Epithelial cell of esophagus (primary cell): ENCODE measurements at places on chromosomes 13 and 19.
A peak's percentile ranks its signal among the peaks of the same experiment; 100 is the strongest.

- DNase-seq, result no peak
Observed at GRCh38 chr13:82458169-82458568, 1424.1 kb downstream of the SLITRK1 start.

DNA sequence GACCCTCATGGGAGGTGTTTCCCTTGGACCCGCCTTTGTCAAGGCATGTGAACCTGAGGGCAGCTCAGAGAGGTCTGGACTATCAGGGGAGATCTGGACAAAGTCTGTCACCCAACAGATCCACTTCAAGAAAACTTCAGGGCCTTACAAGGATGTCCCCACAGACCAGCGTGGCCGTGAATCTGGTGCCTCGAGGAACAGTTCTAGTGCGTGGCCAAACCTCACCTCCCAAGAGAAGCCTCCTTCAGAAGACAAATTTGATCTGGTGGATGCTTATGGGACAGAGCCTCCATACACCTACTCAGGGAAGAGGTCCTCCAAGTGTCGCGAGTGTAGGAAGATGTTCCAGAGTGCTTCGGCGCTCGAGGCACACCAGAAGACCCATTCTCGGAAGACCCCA, 11.5 kb downstream of the ZSCAN22 start:
- no peak for DNase-seq

DNA sequence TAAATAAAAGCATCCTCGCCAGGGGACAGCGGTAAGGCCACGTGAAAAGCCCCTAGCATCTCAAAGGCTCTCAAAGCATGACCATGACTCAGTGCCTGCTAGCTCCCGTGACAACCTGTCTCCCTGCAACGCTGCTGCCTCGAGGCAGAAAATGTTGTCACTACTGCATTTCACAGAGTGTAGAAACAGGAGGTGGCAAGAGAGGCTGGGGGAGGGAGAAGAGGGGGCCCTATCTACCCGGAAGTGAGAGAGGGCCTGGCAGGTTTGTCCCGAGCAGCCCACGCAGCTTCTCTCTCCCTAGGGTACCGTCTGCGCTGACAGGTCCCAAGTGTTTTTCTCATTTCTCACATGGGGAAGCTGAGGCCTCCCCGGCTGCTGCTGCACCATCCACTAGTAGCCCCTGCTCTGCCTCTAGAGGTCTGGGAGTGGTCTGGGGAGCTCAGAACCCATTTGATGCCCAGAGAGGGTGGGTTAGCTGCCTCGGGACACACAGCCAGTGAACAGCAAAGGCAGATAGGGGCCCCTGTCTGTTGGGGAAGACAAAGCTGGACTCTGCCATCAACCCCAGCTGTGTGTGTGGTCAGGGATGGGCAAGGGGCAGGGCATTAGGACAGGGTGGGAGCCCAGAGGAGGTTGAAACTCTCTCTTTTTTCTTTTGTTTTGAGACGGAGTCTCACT, 3.7 kb downstream of the TINCR start:
- peak; percentile 87 for DNase-seq

DNA sequence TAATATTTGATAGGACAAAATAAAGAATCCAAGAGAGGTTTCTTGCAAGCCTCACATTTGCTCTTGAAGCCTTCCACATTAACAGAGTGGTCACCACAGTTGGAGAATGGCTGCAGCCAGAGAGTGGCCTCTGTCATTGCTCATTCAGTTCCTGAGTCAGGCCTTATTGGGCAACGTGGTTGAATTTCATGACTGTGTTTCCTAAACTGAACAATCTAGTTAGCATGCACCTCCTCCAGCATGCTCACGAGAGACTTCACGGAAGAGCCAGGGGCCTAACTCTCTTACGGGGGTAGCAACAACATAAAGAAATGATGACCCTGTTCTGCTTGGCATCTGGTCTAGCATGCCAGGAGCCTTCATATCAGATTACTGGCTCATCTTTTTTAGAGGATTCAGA, 9.6 kb upstream of the UBL3 start:
- peak; percentile 83 for DNase-seq

- no peak for DNase-seq
Observed at GRCh38 chr13:71417205-71417604, 449.8 kb downstream of the DACH1 start.

DNA sequence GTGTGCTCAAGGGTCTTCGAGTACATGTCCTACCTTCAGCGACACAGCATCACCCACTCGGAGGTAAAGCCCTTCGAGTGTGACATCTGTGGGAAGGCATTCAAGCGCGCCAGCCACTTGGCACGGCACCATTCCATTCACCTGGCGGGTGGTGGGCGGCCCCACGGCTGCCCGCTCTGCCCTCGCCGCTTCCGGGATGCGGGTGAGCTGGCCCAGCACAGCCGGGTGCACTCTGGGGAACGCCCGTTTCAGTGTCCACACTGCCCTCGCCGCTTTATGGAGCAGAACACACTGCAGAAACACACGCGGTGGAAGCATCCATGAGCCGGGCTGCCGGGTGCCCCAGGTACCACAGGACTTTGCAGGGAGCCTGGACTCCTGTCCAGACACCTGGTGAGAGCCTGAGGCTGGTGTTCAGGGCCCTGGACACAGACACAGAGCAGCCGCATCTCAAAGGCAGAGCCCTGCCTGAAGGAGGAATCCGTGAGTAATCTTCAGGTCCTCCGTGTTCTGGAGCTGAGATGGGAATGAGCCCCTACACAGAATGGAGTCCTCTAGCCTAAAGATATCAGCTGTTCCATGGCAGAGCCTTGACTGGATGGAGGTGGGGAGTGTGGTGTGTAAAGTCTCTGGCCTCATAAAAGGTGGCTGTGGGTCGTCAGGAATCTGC, 1.5 kb downstream of the ZNF581 start:
- DNase-seq, result no peak

DNA sequence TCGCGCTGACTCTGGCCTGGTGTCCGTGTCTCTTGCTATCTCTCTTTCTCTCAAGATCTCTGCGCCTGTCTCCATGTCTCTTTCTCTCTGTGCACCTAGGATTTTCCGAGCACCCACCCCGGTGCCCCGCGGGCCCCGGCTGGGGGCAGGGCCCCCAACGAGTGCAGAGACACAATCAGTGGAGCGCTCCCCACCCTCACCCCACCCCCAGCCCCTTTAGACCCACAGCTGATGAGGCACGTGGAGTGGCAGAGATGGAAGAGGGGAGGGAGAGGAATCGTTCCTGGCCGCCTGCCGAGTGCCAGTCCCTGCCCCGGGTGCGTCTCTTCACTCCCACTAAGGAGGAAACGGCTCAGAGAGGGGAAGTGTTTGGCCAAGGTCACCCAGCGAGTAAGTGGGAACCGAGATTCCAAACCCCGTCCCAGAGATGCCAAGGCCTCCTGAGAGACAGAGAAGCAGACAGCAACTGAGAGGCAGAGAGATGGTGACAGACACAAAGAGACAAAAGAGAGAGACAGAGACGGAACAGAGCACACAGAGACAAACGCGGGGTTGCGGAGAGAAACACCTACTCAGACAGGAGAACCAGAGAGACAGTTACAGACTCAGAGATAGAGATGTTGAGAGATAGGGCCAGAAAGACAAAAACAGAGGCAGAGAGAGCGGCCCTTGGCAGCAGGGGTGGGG, 626 bp upstream of the BCL3 start:
- DNase-seq, result no peak

DNA sequence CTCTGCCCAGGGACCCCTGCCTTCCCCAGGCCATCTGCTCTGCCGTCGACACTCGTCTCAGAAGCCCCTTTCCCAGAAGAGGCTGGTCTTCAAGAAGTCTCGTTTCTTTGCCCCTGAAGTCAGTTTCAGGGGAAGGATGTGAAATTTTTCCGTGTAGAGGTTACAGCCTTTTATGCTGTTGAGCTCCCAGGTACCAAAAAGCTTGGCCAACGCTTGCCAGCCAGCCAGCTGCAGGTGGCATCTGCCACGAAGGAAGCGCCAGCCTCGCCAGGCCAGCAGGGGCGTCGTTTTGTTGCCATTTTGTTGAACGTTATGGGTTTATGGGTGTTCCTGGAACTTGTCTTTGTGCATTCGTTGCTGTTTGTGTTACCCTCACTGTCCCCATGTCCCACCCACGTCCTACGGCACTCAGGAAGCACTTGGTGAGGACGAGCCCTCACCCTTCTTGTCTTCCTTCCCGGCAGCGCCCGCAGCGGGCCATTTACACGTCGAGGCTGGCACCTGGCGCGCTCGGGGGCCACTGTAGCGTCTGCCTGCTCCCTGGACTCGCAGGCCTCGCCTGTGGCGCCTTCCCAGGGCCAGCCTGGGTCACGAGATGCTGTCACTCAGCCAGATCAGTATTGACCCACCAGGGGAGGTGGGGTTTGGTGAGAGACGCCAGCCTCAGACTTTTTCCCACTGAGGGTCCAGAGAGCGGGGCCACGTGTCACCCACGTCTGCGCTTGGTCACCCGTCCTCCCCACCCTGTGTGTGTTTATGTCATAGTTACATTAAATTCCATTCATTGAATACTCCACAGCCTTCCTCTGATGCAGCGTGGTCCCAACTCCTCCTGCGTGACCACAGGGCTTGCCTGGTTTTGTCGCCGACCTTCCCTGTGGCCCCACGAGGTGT, 37.1 kb downstream of the AP1M1 start:
- no peak for DNase-seq

DNA sequence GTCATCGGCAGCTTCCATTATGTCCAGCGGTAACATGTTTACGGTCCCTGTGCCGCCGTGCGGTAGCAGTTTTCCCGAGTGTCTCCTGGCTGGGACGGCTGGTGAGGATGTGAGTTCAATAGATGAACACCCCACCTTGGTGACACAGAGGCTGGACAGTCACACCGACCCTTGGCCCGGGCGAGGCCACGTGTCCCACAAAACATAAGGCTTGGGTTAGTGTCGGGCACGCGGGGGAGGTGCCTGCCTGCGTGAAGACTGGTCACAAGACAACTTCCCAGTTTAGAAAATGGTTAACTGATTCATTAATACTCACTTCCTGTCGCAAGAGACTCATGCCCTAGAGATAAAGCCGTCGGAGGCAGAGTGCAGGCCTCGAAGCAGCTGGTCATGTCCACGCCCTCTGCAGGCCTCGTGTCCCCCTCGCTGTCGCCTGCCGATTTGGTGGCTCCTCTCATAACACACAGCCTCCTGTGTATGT, 17.2 kb downstream of the RASA3 start:
- peak; percentile 68 for DNase-seq

GRCh38 chr13:113043931-113044330, 61.7 kb upstream of the F7 start:
- DNase-seq, result no peak

DNA sequence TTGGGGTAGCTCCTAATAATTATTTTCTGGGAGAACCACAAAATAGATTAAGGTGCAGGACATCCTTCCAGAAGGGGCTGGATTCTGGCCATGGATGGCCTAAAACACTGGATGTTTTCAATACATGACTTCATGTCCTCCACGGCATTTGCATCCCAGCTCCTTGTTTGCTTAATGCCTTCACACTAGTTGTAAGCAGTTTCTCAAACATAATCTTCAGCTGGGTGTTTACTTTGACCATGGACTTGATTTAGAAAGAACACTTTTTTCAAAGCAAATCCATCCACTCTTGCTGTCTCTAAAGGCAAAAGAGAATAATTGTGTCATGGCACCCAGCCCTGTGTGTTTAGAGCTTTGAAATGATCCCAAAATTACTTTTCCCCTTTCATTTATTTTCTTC, 82.5 kb upstream of the GSX1 start:
- DNase-seq, result no peak

DNA sequence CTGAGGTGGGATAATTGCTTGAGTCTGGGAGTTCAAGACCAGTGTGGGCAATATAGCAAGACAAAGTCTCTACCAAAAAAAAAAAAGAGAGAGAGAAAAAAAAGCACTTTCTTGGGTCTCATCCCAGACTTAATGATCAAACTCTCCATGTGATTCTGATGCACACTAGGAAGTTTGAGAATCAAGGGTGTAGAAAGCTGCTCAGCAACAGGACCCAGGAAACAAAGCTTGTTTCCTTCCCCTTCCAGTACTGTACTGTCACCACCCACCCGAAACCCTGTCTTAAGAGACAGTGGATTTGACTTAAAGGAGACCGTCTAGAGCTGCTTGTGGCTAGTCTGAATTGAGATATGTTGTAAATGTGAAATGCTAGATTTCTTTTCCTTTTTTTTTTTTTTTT, 5.8 kb downstream of the MISP3 start:
- no peak for DNase-seq

DNA sequence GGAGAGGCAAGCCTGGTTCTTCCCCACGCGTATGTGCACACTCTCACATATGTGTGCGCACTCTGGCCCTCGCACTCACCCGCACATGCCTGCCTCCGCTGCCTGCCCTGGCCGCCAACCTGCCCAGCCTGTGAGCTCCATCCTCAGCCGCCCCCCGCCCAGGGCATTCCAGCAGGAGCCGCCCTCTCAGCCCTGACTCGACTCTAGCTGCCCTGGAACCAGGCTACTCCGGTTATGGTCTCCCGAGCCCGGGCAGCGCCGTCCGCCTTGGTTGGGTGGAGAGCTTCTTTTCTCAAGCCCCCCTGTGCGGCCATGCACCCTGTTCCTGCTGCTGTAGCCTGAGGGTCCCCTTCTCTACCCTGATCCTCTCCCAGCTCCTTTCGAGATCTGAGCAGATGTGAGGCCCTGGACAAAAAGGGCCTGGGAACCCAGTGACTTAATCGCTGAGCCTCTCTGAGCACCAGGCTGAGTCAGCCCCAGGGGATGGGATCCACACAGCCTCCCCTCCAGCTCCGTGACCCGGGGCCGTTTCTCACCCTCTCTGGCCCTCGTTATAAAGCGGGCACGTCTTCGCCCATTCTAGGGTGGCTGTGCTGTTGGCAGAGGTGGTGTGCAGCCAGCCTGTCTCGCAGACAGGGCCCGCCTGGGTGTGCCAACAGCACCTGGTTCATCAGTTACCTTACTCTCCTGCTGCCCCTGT, 191.5 kb downstream of the TEX29 start:
- no peak for DNase-seq

DNA sequence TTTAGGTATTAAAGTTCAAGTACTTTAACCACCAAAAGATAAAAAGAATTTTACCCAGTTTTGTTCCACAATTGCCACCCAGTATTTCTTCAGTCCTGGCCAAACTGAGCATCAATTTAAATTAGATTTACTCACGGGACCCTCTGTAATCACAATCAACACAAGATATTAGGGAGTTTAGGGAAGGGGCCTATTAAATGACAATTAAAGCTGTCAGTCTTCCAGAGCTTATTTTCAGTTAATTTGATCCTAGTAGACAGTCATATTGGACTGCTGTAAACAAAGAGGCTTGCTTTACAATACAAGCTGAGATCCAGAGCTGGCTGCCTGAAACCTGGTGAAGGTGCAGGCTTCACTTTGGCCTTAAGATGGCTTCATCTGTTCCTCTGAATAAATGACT, 321.2 kb upstream of the NBEA start:
- DNase-seq, result no peak

- DNase-seq, result no peak
Observed at GRCh38 chr19:7272856-7273578, 21.2 kb downstream of the INSR start.

DNA sequence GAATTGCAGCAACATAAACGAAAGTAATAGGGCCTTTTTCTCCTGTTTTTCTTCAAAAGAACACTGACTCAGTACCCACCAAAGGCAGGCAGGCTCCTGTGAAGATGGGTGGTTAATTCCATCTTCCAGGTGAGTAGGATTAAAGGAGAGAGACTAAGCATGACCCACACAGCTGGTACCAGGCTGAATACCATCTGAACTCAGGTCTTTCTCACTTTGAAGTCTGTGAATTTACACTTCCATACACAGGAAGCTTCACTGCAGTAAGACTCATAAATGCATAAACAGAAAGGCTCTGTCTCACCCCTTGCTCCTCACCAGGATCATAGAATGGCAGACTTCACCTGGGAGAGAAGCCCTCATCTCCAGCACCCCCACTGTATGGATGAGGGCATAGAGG, 194.6 kb downstream of the KLF12 start:
- no peak for DNase-seq

GRCh38 chr13:36131222-36131930, at the start of gene DCLK1:
Gene DCLK1, minus strand, starts transcription at chr13:36131382.
- peak; percentile 38 for DNase-seq
